Stimulated activated CD8-positive, alpha-beta memory T cell treated with anti-CD3 and anti-CD28 coated beads, Interleukin-4, amount 100 ng/mL, for 1 hour (primary cell): ENCODE measurements at places on chromosomes 1 and 21.

DNA sequence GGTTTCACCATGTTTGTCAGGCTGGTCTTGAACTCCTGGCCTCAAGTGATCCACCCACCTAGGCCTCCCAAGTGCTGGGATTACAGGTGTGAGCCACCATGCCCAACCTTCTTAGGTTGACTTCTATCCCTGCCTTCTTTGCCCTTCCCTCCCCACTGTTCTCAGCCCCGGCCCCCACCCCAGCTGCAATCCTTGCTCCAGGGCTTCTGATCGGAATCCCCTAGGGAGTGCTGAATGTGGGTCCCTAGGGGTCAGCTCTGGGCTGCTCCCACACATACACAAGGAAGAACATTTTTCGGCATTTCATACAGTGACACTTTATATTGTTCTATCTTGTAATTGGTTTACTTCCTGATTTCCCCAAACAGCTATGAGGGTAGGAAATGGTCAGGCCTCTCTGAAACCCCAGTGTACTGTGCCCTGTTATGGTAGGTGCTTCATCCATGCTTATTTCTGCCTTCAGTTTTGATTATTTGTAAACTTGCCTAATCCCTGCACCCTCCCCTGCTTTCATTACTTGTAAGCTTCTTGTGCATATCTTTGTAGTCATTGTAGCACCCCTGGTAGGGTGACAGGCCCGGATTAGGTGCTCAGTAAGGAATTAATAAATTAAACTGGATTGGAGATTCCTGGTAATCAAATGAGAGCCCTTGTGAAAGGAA lies 5.8 kb upstream of the SRP9 start:
- no peak for DNase-seq

- DNase-seq, result no peak
These were observed 106.0 kb upstream of the GNG12 start for GRCh38 chr1:67939186-67939743.

GRCh38 chr1:145778146-145778540 lies 45.8 kb downstream of the RNF115 start:
- no peak for DNase-seq

DNA sequence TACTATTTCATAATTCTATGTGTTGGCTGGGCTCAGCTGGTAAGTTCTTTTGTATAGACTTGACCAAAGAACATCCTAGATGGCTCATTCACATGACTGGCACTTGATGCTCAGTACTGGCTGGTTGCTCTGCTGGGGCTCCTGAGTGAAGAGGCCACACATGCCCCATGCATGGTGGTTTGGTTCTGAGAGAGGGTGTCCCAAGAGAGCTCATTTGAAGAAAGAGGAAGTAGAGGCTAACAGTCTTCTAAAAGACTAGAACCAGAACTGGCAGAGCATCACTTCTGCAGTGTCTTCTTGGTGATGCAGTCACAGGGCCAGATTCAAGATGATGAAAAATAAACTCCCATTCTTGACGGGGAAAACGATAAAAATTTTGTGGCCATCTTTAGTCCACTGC lies 5.2 kb upstream of the BACH1 start:
- no peak for DNase-seq

DNA sequence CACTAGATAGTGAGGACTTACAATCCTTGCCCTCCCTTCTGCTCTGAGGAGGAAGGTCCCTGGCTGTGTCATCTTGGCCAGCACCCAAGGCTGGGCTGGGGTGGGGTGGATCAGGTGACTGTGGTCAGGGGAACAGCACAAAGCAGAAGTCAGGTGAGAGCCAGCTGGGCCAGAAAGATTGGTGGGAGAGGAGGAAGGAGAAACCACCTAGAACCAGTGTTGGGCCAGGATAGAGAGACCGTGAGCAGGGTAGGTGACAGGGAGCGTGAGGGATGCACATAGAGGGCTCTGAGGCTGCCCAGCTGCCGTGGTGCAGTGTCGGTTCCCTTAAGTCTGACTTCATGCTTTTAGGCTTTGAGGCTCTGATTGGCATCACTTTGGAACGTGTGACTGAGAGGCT lies 22.7 kb downstream of the NCF2 start:
- DNase-seq, result no peak

GRCh38 chr1:197471248-197471985 lies 203.4 kb downstream of the CRB1 start:
- DNase-seq, result no peak
